ENCODE measurements at places on chromosomes 4 and X.

- no peak for DNase-seq
These were observed 28.2 kb downstream of the ANKRD50 start for GRCh38 chr4:124684301-124684700.

- DNase-seq = no peak
These were observed 62.2 kb downstream of the NPY2R start for GRCh38 chr4:155270671-155271070.

DNA sequence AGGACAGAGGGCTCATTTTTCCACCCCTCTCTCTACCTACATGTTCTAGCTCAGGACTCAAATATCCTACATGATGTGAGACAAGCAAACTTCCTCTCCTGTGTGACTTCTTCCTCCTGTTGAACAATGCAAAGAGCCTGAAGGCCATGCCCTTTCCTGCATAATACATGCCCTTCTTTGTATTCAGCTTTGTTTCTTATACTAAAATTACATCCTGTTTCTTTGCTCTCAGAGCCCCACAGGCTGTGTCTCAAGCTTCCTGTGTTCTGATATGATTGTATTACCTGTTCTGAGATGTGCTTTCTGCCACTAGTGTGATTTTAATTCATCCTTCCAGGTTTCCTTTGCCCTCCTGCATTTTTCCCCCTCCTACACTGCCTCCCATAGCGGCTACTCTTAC is 166.4 kb upstream of the AFF2 start:
- no peak for DNase-seq

- DNase-seq = no peak
These were observed 1300.9 kb upstream of the DIAPH2 start for GRCh38 chrX:95383778-95384177.

DNA sequence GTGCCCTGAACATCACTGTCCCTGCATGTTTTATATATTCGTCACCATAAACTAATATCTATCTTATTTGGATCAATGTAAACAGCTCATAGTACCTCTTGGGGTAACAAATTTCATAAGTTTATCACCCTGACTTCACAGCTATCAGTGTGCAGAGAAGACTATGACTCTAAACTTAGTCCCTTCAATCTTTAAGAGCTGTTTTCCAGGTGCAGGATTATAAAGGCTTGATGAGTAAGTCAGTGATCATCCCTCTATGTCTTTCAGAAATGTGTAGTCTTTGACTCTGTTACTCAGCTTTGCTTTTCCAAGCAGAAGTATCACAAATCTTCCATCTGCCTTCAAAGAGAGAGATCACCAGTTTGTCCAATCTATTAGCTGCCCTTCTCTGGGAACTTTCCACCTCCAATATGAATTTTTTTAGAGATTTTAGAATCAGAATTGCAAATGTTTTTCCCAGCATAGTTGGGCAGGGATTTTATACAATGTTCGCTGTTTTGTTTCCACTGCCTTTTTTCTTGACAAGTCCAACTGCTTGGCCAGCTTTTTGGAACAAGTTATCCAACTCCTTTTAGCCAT is 45.1 kb upstream of the TSPAN7 start:
- no peak for DNase-seq

GRCh38 chr4:177266506-177266905 is 43.2 kb upstream of the NEIL3 start:
- DNase-seq = no peak

- DNase-seq = no peak
These were observed 127.2 kb upstream of the GPC4 start for GRCh38 chrX:133542476-133542875.

GRCh38 chr4:41029098-41029497 is 185.2 kb downstream of the APBB2 start:
- DNase-seq = no peak

DNA sequence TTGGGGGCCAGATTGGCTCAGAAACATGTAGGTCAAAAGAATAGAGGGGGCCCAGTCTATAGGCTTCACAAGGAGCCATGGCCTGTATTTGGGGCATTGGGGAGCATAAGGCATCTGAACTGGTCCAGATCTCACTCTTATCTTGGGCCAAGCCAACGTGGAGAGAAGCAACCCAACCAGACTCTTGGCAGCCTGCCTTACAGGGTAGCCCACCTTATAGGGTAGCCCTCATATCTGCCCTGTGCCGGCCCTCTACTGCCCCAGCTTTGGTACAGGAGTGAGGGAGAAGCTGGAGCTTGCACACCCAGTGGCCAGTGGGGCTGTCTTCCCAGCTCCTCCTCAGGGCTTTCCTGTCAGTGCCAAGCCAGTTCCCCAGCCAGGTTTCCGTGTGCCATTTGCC is 142.2 kb downstream of the AMMECR1 start:
- no peak for DNase-seq

- DNase-seq = no peak
These were observed 24.3 kb upstream of the PCDH10 start for GRCh38 chr4:133124746-133125145.

DNA sequence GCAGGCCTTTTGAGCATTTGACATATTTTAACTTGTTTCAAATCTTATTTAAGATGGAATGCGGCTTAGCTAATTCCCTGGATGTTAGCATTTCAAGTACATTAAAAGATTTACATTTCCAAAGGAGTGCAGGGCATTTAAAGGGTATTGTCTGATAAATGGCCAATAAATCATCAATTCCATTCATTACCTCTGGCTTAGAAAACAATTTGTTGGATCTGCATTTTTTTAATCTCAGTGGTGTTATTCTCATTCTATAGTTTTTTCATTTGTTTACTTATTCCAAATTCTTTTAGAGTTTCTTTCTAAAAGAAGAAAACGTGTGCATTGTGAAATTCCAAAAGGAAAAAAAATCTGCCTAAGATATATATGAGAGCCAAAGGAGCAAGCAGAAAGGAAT is 1.3 kb upstream of the NLRP2B start:
- no peak for DNase-seq

Data from head of caudate nucleus (tissue), 42 donors.